ENCODE measurements at places on chromosomes 16 and 17.

GRCh38 chr17:77778636-77779489, 179.6 kb upstream of the TNRC6C start:
- DNase-seq = peak; percentile 42

GRCh38 chr16:88856122-88856827, 472 bp downstream of the GALNS start:
- DNase-seq = no peak

DNA sequence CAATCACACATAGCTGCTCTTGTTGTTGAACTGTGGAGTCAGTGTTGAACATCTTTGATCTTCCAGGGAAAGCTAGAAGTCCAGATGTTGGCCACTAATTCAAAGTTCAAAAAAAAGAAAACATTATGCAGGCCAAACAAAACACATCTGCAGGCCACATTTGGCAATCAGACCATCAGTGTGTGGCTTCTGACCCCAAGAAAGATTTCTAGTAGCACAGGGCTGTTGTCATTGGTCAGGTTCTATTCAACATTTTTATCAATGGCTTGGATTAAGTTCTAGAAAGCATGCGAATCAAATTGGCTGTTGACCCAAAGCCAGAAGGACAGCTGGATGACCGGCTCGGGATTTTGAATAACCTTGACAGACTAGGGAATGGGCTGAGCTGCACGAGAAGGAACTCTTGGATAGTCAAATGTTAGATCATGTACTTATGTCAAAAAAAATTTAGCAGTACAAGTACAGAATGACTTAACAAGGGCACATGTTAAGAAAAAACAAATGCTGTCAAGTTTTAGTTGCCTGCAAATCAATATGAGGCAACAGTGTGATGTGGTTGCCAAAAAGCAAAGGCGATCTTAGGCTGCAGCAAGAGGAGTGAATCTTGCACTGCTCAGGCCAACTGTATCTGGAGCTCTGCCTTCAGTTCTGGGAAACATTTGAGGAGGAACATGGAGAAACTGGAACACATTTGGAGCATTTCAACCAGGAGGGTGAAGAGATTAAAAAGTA, 187.6 kb downstream of the RGS9 start:
- no peak for DNase-seq

DNA sequence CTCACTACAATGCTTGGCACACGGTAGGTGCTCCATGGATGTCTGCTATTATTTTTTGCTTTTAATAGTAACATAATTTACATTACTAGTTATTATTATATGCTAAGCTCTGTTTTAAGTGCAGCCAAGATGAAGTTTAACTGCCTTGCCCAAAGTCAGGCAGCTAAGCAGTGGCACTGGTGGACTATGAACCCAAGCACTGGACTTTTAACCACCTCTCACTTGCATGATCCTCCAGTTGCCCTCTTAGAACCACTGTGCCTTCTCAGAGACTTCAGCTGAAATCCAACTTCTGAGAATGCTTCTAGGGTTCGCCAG, 1.5 kb upstream of the ZNF207 start:
- no peak for DNase-seq

GRCh38 chr16:78812582-78812981, 713.1 kb downstream of the WWOX start:
- DNase-seq = no peak

DNA sequence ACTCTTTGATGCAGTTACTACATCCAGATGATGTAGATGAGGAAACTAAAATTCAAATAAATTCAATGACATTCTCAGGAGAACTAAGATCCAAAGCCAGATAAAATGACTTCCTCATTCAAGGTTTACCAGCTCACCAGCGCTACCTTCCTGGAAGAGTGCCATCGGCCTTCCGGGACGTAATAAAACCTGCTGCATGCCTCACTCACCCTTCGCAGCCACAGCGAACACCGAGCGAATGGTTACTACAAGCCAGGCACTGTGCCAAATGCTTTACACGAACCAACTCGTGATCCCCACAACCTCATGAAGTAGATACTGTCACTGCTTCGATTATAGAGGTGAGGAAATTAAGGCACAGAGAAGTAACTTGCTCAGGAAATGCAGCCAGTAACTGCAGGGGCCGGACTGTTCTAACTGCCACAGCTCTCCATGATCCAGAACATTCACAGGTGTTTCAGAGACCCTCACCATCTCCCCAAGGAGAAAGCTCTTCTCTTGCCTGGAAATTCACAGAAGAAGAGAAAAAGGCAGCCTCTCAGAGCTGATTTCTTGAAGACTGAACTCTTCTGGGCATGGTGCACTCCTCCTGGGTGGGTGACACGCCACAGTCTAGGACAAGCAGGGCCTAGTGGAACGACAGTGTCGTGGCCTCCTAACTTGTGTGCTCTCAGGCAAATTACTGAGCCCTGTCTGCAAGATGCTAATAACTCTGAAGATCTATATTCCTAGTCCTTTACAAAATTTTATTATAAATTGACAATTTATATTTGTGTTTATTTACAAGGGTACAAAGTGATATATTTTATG, 46.8 kb downstream of the HIC1 start:
- no peak for DNase-seq

GRCh38 chr17:49932901-49933300, 36.1 kb upstream of the DLX4 start:
- DNase-seq = no peak

GRCh38 chr17:17090642-17091103, 48.4 kb downstream of the MPRIP start:
- no peak for DNase-seq

- no peak for DNase-seq
Measured at GRCh38 chr16:84320511-84320910, 25.8 kb downstream of the WFDC1 start.

DNA sequence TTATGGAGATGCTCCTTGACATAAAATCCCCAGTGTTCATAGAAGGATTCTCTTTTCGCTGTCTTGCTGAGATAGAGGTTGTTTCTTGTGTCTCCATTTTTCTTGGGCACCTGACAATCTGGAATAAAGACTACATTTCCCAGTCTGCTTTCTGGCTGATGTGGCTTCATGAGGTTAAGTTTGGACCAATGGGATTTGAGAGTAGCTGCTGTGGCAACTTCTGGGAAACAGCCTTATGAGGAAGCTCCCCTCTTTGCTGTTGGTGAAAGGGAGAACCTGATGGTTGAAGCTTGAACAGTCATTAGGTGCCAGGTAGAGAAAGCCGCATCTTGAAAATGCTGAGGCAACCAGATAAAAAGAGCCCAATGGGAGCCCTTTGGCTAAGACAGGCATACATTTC, 24.4 kb downstream of the HS3ST4 start:
- no peak for DNase-seq

DNA sequence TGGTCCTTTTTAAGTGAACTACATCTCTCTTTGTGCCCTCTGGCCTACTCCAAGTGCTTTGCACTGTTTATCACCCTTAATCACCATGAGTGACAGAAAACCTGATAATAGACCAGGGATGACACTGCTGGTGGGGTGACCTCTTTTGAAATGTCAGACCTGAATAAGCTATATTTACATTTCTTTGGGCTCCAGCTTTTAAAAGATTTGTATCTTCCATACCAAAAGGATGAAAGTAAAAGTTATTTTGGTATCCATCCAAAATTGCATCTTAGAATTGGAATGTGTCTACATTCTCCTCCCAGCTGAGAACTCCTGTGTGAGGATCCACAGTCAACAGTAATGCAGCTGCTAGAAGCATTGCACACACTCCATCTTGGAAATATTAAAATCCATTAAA, 370.0 kb downstream of the CDH11 start:
- no peak for DNase-seq

DNA sequence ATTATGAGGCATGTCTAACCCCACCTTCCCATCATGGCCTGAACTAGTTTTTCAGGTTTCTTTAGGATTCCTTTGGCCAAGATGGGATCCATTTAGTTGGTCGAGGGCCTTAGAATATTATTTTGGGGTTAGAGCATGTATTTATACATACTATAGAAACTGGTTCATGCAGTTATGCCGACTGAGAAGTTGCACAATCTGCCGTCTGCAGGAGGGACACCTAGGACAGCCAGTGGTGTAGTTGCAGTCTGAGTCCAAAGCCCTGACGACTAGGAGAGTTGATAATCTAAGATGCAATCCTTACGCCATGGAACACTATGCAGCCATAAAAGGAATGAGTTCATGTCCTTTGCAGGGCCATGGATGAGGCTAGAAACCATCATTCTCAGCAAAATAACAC, 424.0 kb downstream of the SHISA9 start:
- DNase-seq = no peak

Measured in RPMI8226 (cell line).